ENCODE measurements at places on chromosomes 6 and 20. TPM values are rescaled to one million over a fixed set of nuclear protein-coding genes. Genes with fewer than 3 reads are reported as not detected.
A peak's percentile ranks its signal among the peaks of the same experiment; 100 is the strongest.

DNA sequence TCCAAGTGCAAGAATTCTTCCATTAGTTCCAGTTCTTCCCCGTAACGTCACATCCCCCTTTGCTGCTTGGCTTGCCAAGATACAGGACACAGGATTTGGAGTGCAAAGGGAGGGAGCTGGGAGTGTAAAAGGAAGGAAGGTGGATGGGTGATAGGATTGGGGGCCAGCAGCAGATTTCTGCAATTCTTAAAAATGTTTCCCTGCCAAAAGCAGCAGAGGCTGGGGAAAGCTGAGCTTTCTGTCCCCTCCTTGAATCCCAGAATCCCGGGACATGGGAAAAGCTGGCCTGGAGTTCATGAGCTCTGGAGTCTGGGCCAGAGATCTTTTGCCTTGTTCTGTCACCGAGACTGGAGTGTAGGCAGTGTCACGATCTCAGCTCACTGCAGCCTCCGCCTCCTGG lies 60.0 kb upstream of the EPB41L1 start:
- no peak for DNase-seq

ZDHHC14 gene
- 1.1 TPM for total RNA-seq

PBOV1 gene
- total RNA-seq = not detected

- peak; percentile 88 for DNase-seq
These were observed 79.7 kb upstream of the MBOAT1 start for GRCh38 chr6:20291764-20292580.

DNA sequence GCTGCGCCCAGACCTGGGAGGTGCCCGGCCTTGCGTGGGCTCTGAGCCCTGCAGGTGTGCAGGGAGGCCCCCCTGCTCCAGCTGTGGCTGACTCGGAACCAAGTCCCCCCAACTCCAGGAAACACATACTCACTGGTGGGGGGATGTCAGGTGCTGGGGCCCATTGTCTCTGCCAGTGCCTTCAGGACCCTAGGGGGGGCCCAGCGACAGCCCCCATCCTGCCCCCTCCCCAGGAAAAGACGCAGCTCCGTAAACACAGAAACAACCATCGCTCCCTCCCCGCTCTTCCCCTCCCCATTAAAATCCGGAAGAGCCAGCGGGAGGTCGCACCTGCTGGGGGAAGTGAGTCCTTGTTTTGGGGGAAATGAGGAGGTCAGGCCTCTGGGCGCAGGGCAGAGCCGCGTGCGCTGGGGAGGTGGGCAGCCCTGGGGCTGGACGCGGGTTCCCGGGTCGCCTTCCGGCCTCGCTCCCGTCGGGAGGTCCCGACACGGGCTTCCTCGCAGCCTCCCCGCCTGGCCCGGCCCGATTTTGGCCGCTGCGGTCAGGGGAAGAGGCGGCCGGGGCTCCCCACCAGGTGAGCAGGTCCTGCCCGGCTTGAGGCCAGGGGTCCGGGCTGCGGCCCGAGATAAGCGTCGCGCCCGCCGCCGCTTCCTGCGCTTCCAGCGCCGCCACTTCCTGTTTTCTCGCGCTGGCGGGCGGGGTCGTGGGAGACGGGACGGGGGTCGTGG lies 6.2 kb downstream of the C20orf204 start:
- DNase-seq = no peak

- no peak for DNase-seq
These were observed 371.6 kb downstream of the BCKDHB start for GRCh38 chr6:80478030-80478429.

QRSL1 gene
- total RNA-seq = 13.1 TPM

OXT gene
- not detected for total RNA-seq

- DNase-seq = peak; percentile 6
These were observed 143.1 kb downstream of the CDH26 start for GRCh38 chr20:60101201-60101890.

LY6G5B gene
- 4.0 TPM for total RNA-seq

DNA sequence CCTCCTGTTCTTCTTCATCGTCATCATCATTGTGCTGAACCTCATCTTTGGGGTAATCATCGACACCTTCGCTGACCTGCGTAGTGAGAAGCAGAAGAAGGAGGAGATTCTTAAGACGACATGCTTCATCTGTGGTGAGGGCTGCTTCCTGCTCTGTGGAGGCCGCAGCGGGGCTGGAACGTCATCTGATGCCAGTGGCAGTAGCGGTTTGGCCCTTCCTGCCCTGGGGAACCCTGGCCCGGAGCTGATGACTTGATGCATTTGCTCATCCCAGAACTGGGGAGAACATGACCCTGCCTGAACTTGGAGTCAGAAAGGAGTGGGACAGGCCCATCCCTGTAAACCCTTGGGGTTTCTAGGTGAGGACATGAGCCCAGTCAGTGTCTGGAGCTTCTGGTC lies 18.7 kb downstream of the UQCC2 start:
- peak; percentile 87 for DNase-seq

DNA sequence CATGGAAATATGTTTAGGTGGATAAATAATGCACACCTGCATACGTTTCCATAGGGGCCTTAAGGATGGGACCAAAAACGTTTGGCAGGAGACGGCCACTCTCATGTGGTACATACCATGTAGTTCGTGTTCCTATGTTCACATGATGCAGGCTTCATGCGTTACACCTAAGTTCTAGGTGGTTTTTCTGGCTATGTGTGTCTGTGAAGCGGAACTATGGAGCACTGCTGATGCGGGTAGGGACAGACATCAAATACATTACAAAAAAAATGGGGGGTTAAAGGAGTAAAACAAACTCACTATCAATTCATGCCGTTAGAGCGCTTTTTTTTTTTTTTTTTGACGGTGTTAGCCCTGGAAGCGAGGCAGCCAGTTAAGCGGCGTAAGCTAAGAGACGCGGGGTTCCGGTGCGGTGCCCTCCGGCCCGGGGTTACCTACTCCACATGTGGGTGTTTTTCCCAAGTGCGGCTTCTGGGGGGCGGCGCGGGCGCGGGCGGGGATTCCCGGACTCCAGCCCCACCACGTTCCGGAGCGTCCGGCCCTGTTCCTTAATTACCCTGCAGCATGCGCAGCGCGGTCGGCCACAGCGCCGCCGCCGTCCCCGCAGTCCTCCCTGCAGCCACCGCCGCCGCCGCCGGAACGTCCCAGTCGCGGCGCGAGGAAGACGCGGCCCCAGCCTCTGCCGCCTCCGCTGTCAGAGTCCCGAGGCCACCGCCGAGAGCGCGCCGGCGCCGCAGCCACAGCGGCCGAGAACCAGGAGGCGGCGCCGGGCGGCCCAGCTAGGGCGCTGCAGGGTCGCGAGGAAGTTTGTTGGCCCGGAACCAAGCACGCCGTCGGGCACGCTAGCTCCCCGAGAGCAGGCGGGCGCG lies 648 bp downstream of the COL19A1 start:
- DNase-seq = peak; percentile 73

TRIM38 gene
- total RNA-seq = 28.7 TPM

PSMB9 gene
- 7.2 TPM for total RNA-seq

CTAGE9 gene
- total RNA-seq = not detected

- DNase-seq = no peak
These were observed 26.7 kb downstream of the NPEPL1 start for GRCh38 chr20:58719258-58719657.

GRCh38 chr20:34947336-34947735 lies 8.3 kb downstream of the GSS start:
- DNase-seq = no peak

GRCh38 chr6:3529232-3529631 lies 72.4 kb upstream of the SLC22A23 start:
- DNase-seq = no peak

DNA sequence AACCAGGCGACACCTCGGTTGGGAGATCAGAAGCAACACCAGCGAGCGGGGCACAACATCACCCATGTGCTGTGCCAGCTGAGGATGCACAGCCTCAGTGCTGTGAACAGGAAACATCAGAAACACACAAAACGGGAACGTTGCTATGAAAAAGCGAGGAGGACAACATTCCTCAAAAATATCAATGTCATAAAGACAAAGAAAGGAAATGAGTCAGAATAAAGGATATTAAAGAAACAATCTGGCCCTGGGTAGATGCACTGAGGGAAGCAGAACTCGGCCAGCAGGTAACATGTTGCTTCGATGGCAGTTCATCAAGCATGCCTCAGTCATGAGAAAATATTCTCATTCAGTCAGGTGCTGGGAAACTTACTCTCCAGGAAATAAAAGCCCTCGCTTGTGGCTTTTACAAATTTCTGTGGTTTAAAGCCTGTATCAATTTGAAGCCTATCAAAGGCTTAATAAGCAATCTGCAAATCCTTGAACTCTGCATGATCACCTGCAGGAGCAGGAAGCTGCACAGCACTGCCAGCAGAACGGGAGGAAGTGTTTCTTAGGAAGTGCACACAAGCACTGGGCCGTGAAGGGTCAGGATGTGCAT lies 77.5 kb downstream of the GINS1 start:
- DNase-seq = no peak

DNA sequence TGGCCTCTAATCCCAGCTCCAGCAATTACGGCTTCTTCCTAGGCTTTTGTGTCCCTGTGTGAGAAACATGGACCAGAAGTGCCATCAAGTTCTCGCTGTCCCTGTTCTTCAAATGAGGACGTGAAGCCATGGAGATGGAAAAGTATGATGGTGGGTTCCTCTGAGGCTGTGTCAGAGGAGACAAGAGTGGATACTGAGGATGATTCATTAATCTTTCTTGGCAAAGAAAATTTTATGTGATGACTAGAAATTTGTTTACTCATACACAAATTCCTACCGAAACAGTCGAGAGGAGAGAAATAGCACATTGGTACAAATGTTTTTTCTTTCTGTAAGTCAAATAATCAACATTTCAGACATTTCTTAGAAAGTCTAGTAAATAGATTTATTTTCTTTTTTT lies 35.0 kb upstream of the PNRC1 start:
- DNase-seq = no peak

SLC24A3 gene
- total RNA-seq = 0.03 TPM

- DNase-seq = no peak
These were observed 170.3 kb downstream of the TSHZ2 start for GRCh38 chr20:53142225-53143127.

DNA sequence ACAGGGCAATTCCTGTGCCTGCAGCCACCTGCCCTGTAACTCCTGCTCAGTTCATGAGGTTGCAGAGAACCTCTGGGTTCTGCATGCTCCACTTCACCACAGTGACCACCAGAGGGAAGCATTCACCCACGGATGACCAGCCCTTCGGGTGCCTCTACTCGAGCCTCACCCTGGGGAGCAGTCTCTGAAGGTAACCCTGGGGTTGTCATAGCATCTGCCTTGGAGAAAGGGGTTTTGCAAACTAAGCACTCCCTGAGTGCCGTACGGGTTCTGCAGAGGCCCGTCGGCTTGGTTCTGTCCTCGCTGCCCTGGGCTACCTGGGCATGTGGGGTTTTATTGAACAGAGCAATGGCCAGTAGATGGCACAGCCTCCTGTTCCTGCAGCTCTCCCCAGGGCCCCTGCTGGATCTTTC lies 10.2 kb upstream of the CST5 start:
- no peak for DNase-seq

FAM83D gene
- total RNA-seq = 0.67 TPM

DNA sequence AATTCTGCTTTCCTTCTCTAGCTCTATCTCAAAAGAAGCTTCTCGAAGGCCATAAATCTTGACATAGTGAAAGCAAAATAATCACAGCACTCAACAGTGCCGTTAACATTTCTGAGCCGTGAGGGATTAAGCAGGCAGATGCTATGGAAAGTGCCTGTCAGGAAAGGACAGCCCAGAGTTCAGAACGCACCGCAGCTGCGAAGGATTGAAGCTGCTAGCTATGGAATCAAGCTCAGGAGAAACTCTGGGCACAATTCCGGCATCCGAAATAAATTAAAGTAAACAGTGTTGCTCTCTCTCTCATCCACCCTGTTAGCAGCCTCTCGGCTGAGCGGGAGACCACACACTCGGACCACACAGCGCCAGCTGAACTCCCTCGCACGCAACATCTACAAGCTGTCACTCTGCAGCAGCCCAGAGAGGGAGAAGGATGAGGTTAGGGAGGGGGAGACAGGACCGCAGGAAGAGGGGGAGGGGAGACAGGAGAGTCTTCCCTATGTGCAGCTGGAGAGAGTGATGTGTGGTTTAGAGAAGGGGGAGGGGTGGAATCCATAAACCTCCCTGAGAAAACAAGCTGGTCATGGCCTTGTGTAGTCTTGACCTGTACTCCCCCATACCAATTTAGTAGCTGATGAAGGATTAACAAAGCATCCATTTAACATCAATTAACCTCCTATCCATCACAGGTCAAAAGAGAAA lies 9.0 kb downstream of the EXOC2 start:
- DNase-seq = peak; percentile 95

- no peak for DNase-seq
These were observed 34.9 kb upstream of the EXOC2 start for GRCh38 chr6:727856-728255.

ADAM33 gene
- 0.72 TPM for total RNA-seq

LGSN gene
- not detected for total RNA-seq

- DNase-seq = peak; percentile 96
These were observed 115.3 kb downstream of the LCA5 start for GRCh38 chr6:79421707-79422484.

TMEM217 gene
- 0.35 TPM for total RNA-seq

DNA sequence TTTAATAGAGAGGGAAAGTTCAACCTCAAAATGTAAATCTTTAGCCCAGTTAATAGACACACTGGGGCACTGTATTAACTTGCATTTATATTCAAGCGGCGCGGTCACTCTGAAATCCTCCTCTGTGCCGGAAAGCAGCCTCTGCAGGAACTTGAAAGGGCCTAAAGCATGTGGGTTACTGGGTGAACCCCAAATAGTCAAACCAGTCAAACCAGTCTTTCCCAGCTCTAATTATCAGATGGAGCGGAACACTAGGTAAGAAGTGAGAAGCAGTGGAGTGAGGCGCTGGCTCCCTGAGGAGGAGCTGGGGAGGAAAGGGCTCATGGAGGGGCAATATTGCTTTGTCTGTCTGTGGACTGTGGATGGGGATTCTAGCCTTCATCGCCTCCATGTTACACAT lies 531.3 kb downstream of the QKI start:
- no peak for DNase-seq

DNA sequence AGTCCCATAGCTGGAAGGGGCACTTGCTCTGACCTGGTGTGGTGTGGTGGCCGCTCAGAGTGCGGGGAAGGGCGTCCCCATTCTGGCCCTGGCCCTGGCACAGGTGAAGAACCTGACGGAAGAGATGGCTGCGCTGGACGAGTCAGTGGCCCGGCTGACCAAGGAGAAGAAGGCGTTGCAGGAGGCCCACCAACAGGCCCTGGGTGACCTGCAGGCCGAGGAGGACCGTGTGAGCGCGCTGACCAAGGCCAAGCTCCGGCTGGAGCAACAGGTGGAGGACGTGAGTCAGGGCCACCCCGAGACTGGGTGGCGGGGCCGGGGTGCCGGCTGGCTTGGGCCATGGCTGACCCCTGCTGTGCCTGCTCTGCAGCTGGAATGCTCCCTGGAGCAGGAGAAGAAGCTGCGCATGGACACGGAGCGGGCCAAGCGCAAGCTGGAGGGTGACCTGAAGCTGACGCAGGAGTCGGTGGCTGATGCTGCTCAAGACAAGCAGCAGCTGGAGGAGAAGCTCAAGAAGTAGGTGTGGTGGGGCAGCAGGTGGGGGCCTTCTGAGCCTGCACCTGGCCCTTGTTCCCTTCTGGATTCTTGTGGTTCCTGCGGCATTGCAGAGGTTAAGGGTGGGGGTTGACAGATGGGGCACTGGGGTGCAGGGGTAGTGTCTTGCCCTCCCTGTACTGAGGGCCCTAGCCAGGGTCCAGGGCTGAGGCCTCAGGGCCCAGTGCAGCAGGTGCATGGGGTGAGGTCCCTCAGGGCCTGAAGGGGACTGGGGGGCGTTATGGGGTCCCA lies 40.8 kb downstream of the MYH7B start:
- peak; percentile 41 for DNase-seq

TP53TG5 gene
- not detected for total RNA-seq

SLC2A10 gene
- total RNA-seq = 25.9 TPM

Data from myocyte (in vitro differentiated cells).